ENCODE measurements at places on chromosomes 1 and 21.

GRCh38 chr1:248183996-248184395, 9.4 kb downstream of the OR2M2 start:
- DNase-seq: no peak

GRCh38 chr1:113255038-113255719, 135.1 kb upstream of the MAGI3 start:
- DNase-seq: no peak

GRCh38 chr1:168918860-168919741, 187.4 kb upstream of the ATP1B1 start:
- no peak for DNase-seq

- no peak for DNase-seq
These were observed at the start of gene CASZ1 for GRCh38 chr1:10796029-10796944. TSS of gene CASZ1 (minus strand) at chr1:10796646. CDS start at chr1:10693889, 102,757 bp downstream.

DNA sequence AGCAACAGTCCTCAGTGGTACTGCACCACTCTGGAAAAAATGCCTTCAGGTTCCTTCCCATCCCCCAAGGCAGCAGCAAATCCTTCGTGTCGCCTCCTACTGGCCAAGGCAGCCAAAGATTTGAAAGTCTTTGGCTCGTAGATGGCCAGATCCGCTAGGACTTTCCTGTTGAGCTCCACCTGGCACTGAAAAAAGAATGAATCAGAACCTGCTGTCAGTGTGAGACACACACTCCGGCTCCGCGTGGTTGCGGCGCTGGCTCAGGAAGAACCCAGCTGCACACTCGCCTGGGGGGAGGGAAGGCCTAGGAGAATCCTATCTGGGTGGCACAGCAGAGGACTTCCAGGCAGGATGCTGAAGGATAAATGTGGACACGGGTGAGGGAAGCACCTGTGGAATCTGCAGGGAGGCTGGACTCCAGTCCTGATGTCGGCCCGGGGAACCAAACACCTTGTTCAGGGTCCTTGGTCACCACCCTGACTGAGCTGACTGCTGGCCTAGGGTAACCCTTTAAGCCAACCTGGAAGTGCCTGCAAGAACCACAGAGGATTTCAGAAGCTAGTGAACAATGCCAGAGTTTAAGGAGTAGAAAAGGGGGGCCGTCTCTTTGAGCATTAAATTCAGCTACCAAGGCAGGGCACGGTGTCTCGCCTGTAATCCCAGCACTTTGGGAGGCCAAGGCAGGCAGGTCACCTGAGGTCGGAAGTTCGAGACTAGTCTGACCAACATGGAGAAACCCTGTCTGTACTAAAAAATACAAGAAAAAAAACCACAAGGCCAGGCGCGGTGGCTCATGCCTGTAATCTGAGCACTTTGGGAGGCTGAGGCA, 3.2 kb upstream of the CCNL2 start:
- no peak for DNase-seq

DNA sequence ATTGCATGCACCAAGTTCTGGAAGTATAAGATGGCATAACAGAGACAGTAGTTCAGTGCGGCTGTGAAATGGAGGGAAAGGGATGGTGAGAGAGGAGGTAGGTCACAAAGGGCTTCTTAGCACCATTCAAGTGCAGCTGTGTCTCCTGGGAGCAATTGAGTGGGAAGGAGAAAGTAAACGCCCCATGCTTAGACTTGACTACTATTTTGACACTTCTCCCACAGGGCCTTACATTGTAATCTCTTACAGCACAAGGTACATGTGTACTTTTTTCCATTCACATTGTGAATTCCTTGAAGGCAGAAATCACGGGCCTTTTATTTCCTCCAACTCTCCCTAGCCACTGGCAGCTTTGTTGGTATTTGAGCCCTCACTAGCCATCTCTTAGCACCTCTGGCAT, 239.6 kb upstream of the FOXD3 start:
- DNase-seq: no peak

- DNase-seq: no peak
These were observed 94.4 kb upstream of the SLC45A1 start for GRCh38 chr1:8223526-8223925.

- no peak for DNase-seq
These were observed 77.1 kb downstream of the PBX1 start for GRCh38 chr1:164635803-164636731.

DNA sequence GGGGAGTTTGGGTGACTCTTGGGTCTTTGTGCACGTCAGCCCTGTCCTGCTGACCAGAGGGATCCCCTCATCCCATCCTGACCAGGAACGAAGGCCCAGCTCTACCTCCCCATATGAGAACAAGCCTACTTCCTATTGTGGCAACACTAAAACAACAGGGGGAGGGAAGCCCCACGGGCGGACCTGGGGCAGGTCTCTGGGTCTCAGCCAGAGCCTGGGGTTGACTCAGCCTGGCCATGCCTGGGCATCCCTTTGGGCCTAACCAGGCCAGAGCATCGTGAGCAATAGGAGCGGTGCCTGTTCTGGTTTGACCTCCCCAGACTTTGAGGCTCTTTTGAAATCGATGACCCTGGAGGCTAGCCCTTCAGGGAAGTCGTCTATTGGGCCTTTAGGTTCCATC, 16.8 kb downstream of the RPS6KA1 start:
- no peak for DNase-seq

- DNase-seq: no peak
These were observed 24.8 kb downstream of the CCSAP start for GRCh38 chr1:229318056-229318455.

GRCh38 chr1:9251501-9251900, 16.9 kb downstream of the H6PD start:
- no peak for DNase-seq

DNA sequence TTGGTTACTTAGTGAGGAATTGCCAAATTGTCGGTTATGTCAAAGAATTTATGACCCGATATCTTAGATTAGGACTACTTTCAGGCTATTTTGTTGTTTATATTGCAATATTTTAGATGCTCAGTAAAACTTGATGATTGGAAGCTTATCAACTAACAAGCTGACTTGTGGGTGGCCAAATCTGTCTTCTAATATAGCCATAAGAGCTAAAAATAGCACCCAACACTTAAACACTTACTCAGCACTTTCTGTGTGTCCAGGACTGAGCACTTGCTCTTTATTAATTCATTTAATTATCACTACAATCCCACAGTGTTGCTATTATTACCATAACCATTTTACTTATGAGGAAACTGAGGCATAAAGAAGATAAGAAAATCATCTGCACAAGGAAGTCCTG, 50.4 kb downstream of the RWDD3 start:
- DNase-seq: no peak

GRCh38 chr1:58768971-58769808, 14.7 kb downstream of the JUN start:
- DNase-seq: peak; percentile 51

DNA sequence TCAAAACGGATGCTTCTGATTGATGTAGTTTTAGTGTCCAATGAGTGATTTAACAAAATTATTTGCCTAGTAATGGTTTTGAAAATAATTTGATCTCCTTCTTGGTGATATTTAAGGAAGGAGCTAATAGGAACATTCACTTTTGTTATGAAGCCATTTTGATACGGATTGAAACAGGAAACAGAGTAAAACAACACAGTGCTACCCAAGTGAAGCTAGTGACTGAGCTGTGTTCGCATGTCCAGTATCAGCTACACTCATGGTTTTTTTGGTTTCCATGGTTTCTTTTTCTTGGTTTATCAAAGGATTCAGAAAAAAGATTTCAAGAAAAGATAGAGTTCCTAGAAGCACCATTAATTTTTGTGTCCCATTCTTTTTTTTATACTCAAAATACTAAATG, 40.1 kb upstream of the PLEKHO1 start:
- DNase-seq: no peak

- no peak for DNase-seq
These were observed 18.7 kb upstream of the FMO2 start for GRCh38 chr1:171166361-171166760.

DNA sequence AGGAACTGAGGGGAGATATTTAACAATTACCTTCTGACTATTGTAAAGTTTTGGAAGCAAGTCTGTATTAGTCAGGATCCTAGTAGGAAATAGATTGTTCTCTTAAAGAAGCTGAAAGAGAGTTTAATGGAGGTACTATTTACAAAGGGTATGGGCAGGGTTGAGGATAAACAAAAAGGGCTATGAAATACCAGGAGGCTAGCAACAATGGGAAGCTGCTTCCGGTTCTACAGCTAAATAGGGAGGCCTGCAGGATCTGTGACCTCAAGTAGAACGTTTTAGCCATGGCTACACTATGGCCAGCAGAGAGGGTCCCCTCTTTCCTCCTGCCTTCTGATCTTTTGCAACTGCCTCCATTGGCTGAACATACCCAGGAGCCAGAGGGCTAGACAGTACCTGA, 117.7 kb downstream of the PDE4B start:
- no peak for DNase-seq

GRCh38 chr21:45294509-45295291, 7.0 kb upstream of the POFUT2 start:
- no peak for DNase-seq

- DNase-seq: no peak
These were observed 25.7 kb downstream of the HEATR1 start for GRCh38 chr1:236578661-236579060.

GRCh38 chr1:198132060-198132781, 24.6 kb upstream of the NEK7 start:
- DNase-seq: no peak

DNA sequence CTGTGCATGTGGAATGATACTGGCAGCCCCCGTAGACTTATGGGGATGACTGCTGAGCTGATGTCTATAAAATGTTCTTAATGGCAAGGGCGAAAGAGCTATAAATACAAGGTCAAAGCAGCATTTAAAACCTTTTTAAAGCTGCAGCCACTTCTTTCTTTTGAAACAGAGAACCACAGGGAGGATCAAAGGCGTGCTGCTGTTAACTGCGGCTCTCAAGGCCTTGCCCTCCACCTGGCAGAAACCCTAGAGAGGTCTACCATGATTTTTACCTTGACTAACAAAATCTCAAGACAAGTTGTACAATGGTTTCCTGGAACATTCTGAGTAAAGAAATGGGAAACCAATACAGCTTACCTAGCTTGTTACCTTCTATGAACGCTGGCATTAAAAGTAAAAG, 89.7 kb downstream of the SLC45A1 start:
- no peak for DNase-seq

- no peak for DNase-seq
These were observed 391.0 kb downstream of the PTPRC start for GRCh38 chr1:199029855-199030254.

- DNase-seq: no peak
These were observed 139.9 kb downstream of the NFIA start for GRCh38 chr1:61222240-61222639.
